ENCODE measurements at places on chromosomes 7 and 10. TPM values are rescaled to one million over a fixed set of nuclear protein-coding genes. Genes with fewer than 3 reads are reported as not detected.

- DNase-seq = peak; percentile 80
Observed at GRCh38 chr10:122051609-122052385, 62.8 kb downstream of the TACC2 start.

DNA sequence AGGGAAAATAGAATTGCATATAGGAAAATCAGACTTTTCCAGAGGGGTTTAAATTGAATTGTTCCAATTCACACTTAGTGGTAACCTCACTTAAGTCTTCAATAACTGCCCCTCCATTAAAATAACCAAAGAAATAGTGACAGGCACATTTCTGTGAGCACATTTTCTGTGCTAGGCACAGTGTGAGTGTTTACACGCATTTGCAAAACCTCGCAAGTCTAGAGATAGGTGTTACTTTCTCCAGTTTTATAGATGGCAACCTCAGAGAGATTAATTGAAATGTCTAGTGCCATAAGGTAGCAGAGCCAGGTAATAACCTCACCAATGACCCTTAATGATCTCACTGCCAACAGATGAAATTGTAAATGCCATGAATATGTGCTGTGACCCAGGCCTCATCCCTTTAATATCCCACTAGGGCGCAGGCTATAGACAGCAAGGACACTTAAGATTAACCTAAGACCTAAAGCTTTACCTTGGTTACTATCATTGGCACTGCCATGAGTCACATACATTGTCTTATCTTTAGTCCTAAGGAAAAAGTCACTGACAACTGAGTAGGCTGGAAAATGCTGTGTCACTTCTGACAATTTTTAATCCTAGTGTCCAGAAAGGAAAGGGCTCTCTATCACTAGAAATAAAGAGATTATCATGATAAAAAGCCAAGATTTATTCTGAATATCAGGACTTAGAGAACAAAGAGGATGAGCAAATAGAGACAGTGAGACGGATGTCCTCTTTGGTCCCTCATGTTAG lies 187.8 kb downstream of the PPP1R17 start:
- no peak for DNase-seq

GRCh38 chr7:100603726-100604027 lies 1.5 kb downstream of the PCOLCE start:
- DNase-seq = no peak

The TRPV5 gene
- not detected for polyA plus RNA-seq

Measured in sigmoid colon (tissue), 7 donors.